Astrocyte (in vitro differentiated cells and primary cell): ENCODE measurements at places on chromosomes 2 and 18.

- no peak for DNase-seq
Observed at GRCh38 chr18:22868831-22869230, 64.3 kb upstream of the RBBP8 start.

GRCh38 chr2:124566518-124566970, 541.5 kb downstream of the CNTNAP5 start:
- DNase-seq: no peak

DNA sequence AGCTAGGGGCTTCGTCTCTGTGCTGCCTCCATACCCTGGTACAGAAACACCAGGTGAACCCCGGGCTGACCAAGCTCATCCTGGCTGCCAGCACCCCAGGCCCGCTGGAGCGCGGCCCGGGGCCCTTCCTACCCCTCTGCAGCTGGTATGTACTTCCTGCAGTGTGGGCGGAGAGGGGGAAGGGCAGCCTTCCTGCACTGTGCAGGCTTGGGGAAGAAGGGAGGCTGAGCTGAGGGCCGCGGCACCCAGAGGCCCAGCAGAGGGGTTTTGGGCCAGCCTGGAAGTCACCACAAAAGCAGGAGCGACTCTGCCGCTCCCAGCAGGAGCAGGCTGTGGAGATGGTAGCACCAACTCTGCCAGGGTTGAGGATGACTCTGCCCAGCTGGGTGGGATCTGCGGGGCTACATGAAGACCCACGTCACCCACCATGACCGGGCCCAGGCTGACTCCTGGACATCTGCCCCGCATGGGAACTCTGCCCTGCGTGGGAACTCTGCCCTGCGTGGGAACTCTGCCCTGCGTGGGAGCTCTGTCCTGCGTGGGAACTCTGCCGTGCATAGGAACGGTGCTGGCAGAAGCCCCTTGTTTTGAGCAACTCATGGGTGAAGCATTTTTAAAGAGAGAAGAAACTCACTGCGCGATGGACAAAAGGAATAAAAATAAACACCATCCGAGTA, 273.3 kb downstream of the NDUFA10 start:
- no peak for DNase-seq

DNA sequence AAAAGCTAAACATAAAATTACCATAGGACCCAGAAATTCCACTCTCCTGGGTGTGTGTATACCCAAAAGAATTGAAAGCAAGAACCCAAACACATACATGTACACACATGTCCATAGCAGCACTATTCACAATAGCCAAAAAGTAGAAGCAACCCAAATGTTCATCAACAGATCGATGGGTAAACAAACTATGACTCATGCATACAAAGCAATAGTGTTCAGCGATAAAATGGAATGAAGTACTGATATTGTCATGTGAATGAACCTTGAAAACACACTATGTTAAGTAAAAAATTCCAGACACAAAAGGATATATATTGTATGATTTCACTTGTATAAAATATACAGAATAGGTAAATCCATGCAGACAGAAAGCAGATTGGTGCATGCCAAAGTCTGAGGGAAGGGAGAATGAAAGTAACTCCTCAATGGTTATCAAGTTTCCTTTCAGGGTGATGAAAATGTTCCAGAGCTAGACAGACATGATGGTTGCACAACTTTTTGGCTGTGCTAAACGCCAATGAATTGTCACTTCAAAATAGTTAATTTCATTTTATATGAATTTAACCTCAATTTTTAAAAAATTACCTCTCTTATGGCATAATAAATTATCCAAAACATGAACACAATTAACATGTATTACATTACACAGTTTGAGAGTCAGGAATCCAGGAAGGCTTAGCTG, 35.5 kb downstream of the GKN2 start:
- DNase-seq: no peak

DNA sequence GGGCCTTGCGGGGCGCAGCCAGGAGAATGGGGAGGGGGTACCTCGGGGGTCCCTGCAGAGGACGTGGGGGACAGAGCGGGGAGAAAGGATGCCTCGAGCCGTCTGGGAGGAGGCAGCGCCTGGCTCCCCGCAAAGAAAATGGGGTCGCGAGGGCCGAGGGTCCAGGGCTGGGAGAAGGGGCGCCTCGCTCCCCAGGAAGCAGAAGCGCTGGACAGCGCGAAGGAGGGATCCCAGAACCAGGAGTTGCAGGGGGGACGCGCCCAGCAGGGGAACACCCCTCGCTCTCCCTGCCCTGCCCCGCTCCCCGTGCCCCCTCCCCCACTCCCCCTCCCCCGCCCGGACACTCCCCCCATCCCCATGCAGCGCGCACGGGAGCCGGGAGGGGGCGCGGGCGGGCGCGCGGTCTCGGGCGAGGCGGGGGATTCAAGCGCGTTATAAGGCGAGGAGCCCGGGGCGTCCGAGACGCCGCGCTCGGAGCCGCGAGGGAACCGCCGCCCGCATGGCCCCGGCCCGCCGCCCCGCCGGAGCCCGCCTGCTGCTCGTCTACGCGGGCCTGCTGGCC, at the start of gene ERFE:
Gene ERFE, plus strand, starts transcription at position 462 of the 562 bp plus-strand sequence. Its CDS starts 38 bp downstream, at position 500.
- DNase-seq: no peak

DNA sequence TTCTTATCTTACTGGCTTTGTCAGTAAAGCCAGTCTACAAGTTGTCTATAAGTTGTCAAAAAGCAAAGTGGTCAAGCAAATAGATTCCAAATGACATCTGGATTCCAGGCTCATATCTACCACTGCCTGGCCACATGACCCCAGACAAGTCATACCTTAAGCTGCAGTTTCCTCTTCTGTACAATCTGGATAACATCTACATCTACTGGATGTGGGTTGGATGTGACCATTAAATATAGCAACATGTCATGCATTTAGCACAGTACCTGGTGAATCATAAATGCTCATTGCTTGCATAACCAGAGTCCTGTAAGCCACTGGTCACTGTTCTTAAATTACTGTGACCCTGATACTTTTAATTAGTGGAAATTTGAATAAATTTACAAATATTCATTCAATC, 16.8 kb downstream of the COBLL1 start:
- DNase-seq: no peak

- DNase-seq: no peak
Observed at GRCh38 chr2:174756743-174757142, 7.5 kb downstream of the CHRNA1 start.

GRCh38 chr18:61643884-61644647, 248.7 kb downstream of the RNF152 start:
- no peak for DNase-seq

GRCh38 chr2:173962031-173962430, 3.1 kb downstream of the SP3 start:
- DNase-seq: no peak

DNA sequence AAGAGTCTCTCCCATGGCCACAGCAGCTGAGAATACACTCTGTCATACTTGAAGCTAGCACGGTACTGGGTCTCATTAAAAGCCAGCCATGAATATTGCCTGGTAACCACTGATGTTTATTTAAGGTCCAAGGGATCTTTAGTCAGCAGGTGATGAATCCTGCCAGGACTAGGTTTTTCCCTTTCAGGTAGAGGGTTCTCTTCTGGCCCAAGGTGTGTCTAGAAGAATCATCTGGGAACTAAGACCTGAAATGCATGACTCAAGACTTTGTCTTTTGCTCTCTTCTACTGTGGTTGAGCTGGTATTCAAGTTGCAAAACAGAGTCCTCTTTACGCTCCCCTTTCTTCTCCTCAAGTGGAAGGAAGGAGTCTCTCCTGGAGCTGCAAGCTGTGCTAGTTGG, 400.5 kb upstream of the FSIP2 start:
- DNase-seq: no peak
